ENCODE measurements at places on chromosomes 1 and 21.
A peak's percentile ranks its signal among the peaks of the same experiment; 100 is the strongest.

- DNase-seq, result no peak
Observed at GRCh38 chr1:244327533-244327932, 124.2 kb downstream of the ADSS2 start.

DNA sequence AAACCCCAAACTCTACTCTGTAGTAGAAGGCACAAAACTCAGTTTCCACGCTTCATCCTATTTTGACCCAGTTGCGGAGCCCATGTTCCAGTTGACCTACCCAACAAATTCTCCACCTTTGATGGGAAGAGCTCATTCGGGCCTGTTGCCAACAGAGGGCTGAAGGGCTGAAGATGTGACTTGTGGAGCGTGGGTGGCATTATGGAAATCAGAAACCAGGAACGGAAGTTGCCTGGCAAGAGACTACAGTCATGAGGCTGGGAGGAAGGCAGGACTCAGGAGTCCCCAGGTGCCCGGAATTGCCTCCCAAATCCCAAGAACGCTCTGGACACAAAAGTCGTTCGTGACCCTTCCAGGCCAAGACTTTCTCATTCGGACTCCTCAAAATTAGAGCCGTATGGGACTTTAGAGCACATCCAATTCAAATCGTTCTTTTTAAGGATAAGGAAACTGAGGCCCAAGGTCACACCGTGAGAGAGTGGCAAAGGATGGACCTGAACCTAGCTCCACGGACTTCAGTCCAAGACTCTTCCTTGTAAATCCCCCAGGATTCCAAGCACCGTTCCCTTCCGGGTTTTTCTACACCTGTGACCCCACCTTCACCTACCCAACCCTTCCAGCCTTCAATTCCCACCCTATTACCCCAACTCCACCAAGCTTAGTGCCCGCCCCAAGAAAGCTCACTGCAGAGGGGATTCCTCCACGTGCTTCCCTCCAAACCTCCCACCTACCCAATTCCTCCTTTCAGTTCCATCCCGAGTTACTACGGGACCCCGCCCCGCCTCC, 739 bp downstream of the SMG5 start:
- DNase-seq, result peak; percentile 82

GRCh38 chr1:26132128-26132833, 20.7 kb downstream of the PDIK1L start:
- DNase-seq, result no peak

DNA sequence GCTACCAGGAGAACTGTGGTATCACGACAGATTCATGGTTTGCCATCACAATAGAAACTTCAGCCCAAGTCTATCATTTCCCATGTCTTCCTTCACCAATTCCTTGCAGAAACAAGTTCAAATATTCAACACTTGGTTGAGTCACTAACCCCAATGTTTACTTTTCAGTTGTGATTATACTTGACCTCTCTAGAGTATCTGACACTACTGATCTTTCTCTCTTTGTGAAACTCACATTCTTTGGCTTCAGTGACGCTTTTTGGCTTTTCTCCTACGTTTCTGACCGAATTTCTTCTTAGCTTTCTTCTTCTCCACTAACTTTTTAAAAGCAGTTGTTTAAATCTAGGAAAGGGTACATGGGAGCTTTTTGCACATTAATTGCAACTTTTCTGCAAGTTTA, 48.8 kb upstream of the HMGB4 start:
- no peak for DNase-seq

- no peak for DNase-seq
Observed at GRCh38 chr1:202038688-202039346, 28.4 kb downstream of the ELF3 start.

GRCh38 chr1:68495968-68496679, 758 bp downstream of the DEPDC1 start:
- no peak for DNase-seq

GRCh38 chr21:35256468-35256988, 207.4 kb upstream of the RUNX1 start:
- DNase-seq, result peak; percentile 24
